ENCODE measurements at places on chromosomes 1 and 21.

GRCh38 chr1:14836426-14837140, 238.1 kb downstream of the KAZN start:
- DNase-seq: no peak

DNA sequence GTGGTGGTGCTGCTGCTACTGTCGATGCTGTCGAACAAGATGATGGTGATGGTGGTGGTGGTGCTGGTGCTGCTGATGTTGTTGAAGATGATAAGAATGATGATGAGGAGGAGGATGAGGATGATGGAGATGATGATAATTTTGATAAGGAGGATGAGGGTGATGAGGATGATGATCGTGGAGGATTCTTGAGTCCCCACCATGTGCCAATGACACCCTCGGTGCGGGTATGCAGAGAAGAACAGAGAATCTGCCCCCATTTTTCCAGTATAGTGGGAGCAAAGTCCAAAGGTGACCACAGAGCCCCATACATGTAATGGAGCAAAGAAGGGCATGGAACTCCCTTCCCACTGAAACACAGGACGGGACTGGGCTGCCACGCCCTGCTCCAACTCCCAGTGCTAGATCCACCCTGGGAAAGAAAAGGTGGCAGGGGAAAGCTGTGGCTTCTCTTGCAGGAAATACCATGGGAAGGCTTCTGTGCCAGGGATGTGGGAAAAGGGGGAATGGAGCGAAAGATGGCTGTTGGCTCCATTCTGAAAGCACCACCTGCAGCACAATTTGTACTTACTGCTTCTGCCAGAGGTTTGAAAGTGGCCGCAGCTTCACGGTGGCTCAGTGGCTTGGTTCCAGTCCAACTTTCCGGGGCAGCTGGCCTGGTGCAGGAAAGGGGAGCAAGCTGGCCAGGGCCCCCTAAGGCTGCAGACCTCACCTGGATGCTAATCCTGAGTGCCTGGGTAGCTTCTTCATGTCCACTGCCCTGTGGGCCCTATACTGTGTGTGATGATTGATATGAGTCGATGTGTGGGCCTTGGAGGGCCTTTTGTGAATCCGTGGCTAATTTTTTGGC, 387.2 kb upstream of the VAMP3 start:
- no peak for DNase-seq

DNA sequence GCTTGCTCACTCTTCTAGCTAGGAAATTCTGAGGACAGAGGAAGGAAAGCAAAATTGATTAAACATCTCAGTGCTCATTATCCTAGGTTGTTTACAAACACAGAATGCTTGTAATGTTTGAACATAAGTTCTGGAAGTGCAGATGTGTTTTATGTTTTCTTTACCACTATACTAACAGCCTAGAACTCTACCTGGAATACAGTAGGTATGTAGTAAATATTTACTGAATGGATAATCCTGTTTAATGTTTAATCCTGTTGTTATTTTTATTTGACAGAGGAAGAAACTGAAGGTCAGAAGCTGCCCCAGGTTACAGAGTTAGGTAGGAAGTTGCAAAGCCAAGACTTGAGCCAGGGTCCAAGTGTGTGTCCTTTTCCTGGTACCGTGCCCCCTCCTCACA, 6.1 kb downstream of the MTOR start:
- DNase-seq: no peak

GRCh38 chr1:162988869-162989268, 80.3 kb upstream of the RGS4 start:
- no peak for DNase-seq

GRCh38 chr1:222641269-222641948, 23.5 kb downstream of the MIA3 start:
- DNase-seq: no peak
